CD8-positive, alpha-beta memory T cell (primary cell): ENCODE measurements at places on chromosomes 7 and 10. TPM values are rescaled to one million over a fixed set of nuclear protein-coding genes. Genes with fewer than 3 reads are reported as not detected.

Gene MEST
- 1.8 TPM for total RNA-seq

Gene ACSM6
- not detected for total RNA-seq

Gene UBN2
- 13.0 TPM for total RNA-seq

Gene DRGX
- total RNA-seq = not detected

Gene DKK1
- total RNA-seq = not detected

Gene NCF1
- 0.92 TPM for total RNA-seq

Gene HYAL4
- total RNA-seq = not detected

Gene RADIL
- 0.20 TPM for total RNA-seq

Gene SEMA3D
- not detected for total RNA-seq

Gene CREM
- total RNA-seq = 132 TPM

Gene DNAAF5
- total RNA-seq = 47.3 TPM

Gene ADGRA1
- total RNA-seq = not detected

Gene GOLGA7B
- total RNA-seq = 0.44 TPM

Gene SBDS
- 91.6 TPM for total RNA-seq

Gene PRSS37
- total RNA-seq = not detected

Gene ANKRD61
- total RNA-seq = 0.24 TPM

Gene FOXI2
- total RNA-seq = not detected

Gene CRPPA
- 1.8 TPM for total RNA-seq

Gene TSPAN33
- 23.6 TPM for total RNA-seq

Gene MLLT10
- total RNA-seq = 37.2 TPM
